ENCODE measurements at places on chromosomes 2 and 18. TPM values are rescaled to one million over a fixed set of nuclear protein-coding genes. Genes with fewer than 3 reads are reported as not detected.

Gene SRD5A2
- total RNA-seq = not detected

Gene MYO3B
- 1.8 TPM for total RNA-seq

Gene STAT4
- not detected for total RNA-seq

Gene UNC80
- 2.1 TPM for total RNA-seq

Gene KIF5C
- 1.4 TPM for total RNA-seq

Gene TMEM37
- total RNA-seq = not detected

Gene REEP1
- 2.0 TPM for total RNA-seq

Gene FBXO41
- total RNA-seq = 3.6 TPM

Gene OSBPL6
- total RNA-seq = 3.7 TPM

Gene CD226
- total RNA-seq = 0.77 TPM

Gene DNAJC5G
- not detected for total RNA-seq

Gene APLF
- total RNA-seq = 6.4 TPM

Gene MARS2
- total RNA-seq = 12.3 TPM

Gene ADRA2B
- total RNA-seq = not detected

Gene CHRNG
- not detected for total RNA-seq

Gene PRKAG3
- total RNA-seq = not detected

Gene NAPG
- 32.2 TPM for total RNA-seq

Gene MALL
- not detected for total RNA-seq
